NB4 (cell line): ENCODE measurements at places on chromosomes 2 and 18.
A peak's percentile ranks its signal among the peaks of the same experiment; 100 is the strongest.

DNA sequence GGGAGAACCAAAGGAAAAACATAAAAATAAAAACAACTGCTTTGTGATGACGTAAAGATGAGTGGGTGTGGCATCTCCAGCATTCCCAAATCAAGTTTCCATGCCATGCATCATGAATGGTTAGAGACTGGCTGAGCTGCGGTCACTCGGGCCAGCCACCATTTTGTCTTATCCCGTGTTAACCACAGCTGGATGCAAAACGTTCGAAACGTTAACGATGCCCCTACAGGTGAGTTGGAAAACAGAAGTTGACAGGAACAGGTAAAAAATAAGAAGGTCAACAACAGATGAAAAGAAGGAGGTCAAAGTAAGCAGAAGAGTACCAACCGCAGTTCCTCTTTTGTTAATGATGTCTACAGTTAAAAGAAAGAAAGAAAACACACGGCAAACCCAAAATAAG is 411.1 kb downstream of the NRXN1 start:
- DNase-seq: no peak

- no peak for DNase-seq
Observed at GRCh38 chr2:15306706-15307105, 254.4 kb downstream of the NBAS start.

- DNase-seq: no peak
Observed at GRCh38 chr2:157733263-157733662, 104.6 kb upstream of the ACVR1C start.

GRCh38 chr2:86443631-86444350 is 2.6 kb downstream of the KDM3A start:
- DNase-seq: no peak

GRCh38 chr18:59777636-59778035 is 80.4 kb upstream of the CCBE1 start:
- no peak for DNase-seq

DNA sequence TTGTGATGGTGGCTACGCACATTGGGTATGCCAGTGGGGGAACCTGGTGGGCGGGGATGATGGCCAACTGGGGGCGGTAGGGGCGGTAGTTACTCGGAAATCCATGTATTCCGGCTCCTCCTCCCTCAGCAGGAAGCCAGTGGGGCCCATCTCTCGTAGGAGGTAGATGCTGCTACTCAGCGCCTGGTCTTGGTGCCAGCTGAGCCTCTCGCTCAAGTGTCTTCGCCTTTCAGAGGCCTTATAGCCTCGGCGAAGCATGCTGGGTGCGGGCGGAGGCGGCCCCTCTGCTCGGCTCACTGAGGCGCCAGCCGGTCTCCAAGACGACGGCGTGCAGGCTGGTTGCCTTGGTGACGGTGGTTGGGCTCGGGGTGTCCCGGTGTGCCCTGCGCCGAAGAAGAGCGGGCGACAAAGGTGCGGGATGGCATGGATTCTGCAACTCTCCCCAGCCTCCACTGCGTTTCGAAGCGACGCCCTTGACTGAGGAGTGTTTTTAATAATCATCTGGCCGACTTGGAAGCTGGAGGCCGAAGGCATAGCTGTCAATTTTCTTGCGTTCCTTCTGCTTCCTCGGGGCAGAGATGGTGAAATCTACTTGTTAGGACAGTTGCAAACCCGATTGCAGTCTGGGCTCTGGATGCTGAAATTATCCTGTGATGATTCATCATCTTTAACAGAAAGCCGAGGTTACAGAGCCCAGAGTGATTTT is at the start of gene ZSWIM2:
TSS of gene ZSWIM2 (minus strand) at position 298 of the 706 bp plus-strand sequence. CDS start at position 258, 40 bp downstream.
- no peak for DNase-seq

DNA sequence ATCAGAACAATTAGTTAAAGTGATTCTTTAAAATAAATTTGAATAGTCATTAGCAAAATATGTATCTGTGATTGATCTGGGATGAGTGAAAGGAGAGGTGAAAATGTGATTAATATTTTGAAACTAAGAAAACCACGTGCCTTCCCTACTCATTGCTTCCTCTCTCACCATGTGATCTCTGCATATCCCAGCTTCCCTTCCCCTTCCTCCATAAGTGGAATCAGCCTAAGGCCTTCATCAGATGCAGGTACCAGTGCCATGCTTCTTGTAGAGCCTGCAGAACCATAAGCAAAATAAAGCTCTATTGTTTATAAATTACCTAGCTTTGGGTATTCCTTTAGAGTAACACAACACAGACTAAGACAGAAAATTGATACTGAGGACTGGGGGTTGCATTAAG is 11.2 kb upstream of the STAT1 start:
- DNase-seq: no peak

DNA sequence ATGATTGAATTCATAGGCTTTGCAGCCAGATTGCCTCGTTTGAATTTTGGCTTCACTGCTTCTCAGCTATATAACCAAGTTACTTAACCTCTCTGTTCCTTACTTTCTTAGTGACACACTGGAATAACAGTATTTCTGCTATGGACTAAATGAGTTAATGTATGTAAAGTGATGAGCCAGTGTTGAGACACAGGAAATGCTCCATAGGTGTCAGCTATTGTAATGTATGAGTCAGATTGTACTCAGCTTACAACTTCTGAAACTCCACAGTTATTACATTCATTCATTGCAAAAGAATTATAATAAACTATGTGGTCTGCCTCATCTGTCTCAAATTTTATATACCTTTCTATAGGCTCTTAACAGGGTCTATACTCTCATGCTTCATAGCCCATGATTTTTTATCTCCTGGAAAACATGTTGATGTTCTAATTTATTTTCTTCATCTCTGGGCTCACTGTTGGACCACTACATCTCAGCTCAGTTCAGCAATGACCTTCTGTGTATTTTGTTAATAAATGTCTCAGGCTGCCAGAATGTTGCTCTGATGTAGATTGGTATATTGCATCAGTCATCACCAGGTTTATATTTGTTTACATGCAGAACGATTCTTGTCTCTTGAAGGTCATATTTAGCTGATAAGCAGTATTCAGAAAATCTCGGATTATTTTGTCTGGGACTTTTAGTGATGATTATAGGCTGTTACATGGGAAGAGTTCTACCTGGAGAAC is 76.2 kb downstream of the MAP3K20 start:
- peak; percentile 73 for DNase-seq

DNA sequence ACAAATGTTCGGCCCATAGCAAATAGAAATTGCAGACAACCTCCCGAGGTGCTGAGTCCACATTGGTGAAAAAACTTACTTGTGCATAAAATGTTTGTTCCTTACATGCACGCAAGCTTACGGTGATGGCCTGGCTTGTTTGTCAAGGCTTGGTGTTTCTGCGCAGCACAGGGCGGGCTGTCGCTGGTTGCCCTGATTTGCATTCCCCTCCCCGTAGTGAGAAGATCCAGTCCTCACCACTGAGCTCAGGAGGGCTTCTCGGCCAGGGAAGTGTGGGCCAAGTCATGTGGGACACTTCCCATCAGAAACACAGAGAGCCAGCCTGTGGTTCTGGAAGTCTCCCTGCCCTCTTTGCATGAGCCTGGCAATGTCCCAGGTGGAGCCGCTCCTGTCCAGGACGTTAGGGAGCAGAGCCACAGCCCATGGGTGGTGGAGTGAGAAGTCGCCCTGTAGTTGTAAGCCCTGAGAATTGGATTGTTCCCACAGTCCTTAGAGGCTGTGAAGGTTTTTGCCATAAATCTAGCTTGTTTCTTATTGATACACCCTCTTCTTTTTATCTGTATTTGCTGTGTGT is 152.7 kb downstream of the TWIST2 start:
- DNase-seq: no peak

GRCh38 chr2:38239452-38239851 is 137.6 kb downstream of the ATL2 start:
- no peak for DNase-seq

DNA sequence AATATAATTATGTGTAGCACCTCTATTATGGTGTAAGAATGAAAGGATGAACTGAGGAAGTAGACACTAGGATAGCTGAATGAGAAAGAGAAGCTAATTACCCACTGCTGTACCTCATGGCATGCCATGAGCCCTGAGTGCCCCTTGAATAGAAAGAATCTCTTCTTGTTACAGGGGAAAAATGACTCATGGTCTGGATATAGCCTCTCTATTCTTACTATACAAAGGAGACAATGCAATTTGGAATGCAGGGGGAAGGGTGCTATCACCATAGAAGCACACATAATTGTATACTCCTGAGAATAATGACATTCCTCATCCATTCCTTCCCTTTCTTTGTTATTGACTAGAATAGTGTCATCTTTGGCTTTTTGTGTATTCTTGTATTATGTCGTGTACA is 385.2 kb downstream of the CDH7 start:
- no peak for DNase-seq

GRCh38 chr2:144524118-144525009 is 4.4 kb upstream of the ZEB2 start:
- peak; percentile 78 for DNase-seq
